AG04449 (cell line): ENCODE measurements at places on chromosomes 1 and 21.

GRCh38 chr1:198167436-198167934, 10.7 kb downstream of the NEK7 start:
- DNase-seq = no peak

- no peak for DNase-seq
Observed at GRCh38 chr1:207172321-207172720, 68.3 kb downstream of the C4BPA start.

DNA sequence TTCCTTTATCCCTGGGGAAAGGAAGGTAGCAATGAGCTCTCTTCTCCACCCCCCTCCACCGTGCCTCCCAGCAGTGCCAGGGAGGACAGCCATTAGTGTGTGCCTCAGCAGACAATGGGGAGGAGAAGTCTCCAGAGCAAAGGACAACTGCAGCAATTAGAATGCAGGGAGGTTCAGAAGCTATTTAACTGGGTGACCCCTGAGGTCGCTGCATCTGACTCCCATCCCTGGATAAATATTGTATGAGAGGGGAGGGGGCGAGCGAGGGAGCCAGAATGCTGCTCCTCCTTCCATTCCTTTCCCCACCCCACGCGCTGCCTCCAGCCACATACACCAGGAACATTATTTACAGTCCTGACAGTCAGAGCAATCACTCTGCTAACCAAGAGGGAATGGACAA, 59.0 kb downstream of the ERI3 start:
- no peak for DNase-seq

DNA sequence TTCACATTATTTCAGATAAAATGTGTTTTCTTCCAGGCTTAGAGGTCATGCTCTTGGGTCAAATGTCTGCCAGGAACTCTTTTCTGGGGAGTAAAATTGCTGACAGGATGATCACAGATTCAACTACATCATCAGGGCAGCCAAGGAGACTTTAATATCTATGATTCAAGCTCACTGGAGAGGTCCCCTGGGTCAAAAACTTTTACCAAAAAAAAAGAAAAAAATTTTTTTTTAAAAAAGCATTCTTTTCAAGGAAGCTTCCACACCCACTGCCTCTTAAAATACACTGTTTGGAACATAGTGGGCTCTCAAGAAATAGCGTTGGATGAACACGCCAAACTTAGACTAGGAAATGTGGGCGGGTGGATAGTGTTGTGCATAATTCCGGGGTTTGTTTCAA, 81.3 kb downstream of the TIAM1 start:
- no peak for DNase-seq

- DNase-seq = no peak
Observed at GRCh38 chr21:26194811-26195251, 24.3 kb upstream of the APP start.

DNA sequence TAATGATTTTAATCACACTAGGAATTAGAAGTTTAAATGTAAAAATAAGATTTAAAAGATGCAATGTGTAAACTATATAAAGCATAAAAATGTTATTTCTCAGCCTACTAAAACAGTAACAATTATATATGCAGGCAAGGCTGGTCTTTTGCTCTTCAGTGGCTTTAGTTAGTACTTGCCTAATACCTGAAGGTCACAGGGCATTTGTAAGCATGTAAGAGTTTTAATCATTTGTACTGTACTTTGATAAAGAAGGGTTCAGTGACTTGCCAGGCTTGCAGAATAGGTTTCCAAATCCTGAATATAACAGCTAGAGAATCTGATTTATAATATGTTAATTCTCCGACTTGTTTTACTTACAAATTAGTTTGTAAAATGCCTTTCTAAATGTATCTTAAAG, 256.5 kb downstream of the GPR52 start:
- DNase-seq = no peak

- DNase-seq = no peak
Observed at GRCh38 chr1:3814065-3814464, 17.8 kb upstream of the LRRC47 start.

GRCh38 chr1:244387415-244387814, 64.3 kb downstream of the ADSS2 start:
- DNase-seq = no peak

GRCh38 chr21:25412100-25412499, 195.2 kb downstream of the MRPL39 start:
- DNase-seq = no peak

DNA sequence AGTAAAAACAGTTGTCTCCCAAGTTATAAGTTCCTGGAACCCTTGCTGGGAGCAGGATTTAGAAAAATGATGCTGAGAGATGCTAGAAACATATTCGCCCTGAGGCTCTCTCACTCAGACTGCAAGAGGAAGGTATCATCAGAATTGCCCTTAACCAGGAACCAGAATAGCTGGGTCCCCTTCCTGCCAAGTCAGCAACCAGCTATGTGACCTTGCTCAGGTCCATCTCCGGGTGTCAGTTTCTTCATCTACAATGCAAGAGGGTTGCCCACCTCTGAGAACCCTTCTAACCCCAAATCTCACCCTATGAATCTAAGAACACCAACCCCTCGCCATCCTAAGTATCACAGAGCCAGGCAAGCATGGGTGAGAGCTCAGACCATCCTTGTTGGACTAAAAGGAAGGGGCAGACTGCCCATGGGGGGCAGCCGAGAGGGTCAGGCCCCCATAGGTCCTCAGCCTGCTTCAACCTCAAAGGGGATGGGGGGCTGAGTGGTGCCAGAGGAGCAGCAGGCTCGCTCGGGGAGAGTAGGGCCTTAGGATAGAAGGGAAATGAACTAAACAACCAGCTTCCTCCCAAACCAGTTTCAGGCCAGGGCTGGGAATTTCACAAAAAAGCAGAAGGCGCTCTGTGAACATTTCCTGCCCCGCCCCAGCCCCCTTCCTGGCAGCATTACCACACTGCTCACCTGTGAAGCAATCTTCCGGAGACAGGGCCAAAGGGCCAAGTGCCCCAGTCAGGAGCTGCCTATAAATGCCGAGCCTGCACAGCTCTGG, 390 bp upstream of the S100A9 start:
- DNase-seq = no peak

GRCh38 chr1:210413951-210414350, 85.2 kb downstream of the HHAT start:
- no peak for DNase-seq

- no peak for DNase-seq
Observed at GRCh38 chr1:16900751-16901150, 5.0 kb downstream of the RNU1-2 start.

GRCh38 chr1:237736372-237737029, 154.2 kb downstream of the ZP4 start:
- DNase-seq = no peak

- DNase-seq = no peak
Observed at GRCh38 chr21:44760376-44760775, 41.2 kb downstream of the UBE2G2 start.

GRCh38 chr1:27057801-27058625, 45.4 kb upstream of the TENT5B start:
- no peak for DNase-seq

- DNase-seq = no peak
Observed at GRCh38 chr1:51240084-51240483, 4.0 kb downstream of the RNF11 start.

DNA sequence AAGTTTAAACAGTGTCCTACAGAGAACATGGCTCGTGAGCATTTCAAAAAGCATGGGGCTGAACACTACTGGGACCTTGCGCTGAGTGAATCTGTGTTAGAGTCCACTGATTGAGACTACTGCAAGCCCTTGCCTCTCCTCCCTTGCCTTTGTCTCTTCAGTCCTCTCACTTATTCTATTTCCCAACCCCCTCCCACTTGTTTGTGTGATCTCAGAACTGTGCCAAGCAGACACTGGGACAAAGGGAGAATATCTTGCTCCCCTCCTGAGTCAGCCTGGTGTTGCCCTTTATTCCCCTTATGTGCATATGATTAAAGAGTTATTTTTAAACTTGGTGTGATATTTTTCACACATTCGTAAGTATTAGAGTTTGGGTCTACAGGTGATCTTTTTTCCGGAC, 11.1 kb upstream of the RPRD2 start:
- DNase-seq = no peak

GRCh38 chr1:235415008-235415904, 48.0 kb downstream of the TBCE start:
- peak; percentile 33 for DNase-seq

DNA sequence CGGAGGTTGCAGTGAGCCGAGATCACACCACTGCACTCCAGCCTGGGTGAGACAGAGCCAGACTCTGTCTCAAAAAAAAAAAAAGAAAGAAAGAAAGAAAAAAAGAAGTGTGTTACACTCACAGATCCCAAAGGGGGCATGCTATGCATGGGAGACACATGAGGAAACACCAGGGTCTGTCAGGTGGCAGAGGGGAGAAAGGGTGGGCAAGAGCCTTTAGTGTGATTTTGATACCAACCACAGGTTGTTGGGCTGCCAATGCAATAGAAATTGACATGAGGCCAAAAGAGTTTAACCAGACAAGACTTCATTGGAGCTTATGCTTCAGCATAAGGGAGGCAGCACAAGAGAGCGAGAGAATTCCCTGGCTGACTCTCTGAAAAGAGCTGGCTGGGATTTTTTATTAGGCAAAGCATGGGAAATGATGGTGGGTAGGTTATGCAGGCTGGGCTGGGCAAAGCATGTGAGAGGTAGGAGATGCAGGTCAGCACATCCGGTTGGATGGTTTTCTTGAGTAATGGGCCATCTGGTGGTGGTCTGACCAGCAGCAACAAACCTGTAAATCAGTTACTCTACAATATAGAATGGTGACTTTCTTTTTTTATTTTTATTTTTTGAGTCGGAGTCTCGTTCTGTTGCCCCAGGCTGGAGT, 11.7 kb upstream of the EXTL1 start:
- no peak for DNase-seq

DNA sequence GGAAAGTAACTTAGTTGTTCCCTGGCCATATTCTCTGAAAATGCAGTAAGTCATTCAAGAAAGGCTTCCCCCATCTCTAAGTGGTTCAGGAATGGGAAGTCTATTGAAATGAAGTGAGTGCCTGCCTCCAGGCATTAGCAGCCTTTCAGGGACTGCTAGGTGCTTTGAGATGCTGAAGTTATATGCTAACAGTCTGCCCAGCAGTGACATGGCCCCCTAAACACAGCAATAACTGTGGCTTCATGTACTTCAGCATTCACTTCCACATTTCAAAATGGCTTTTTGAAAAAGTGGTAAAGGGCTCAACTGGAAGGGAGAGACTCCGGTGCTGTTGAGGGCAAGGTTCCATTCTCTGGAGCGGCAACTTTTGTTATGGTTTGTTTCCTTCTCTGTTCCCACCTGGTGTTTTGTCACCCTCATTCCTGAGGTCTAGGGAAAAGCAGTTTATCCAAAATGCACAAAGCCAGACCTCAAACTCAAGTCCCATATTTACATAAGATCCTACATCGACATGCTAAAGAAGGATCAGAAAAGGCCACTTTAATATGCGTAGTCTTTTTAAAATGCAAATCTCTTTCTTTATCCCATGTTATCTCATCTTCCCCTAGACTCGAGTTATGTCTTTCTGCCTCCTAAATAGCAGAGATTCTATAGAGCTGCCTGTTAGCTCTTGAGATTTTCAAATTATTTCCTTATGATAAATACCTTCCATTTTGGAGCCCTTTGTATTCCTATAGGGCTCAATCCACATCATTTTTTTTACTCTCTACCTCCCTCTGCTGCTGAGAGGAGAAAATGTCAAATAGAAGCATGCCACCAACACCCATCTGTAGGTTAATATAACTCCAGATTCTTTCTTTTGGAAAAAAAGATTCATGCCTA, 34.2 kb upstream of the LRRC8C start:
- no peak for DNase-seq

GRCh38 chr21:42219606-42220137, 732 bp downstream of the ABCG1 start:
- no peak for DNase-seq

GRCh38 chr21:14554948-14555347, 8.8 kb upstream of the SAMSN1 start:
- no peak for DNase-seq

GRCh38 chr1:12622506-12622905, 4.5 kb upstream of the DHRS3 start:
- no peak for DNase-seq

GRCh38 chr1:9235096-9235459, 504 bp downstream of the H6PD start:
- no peak for DNase-seq

DNA sequence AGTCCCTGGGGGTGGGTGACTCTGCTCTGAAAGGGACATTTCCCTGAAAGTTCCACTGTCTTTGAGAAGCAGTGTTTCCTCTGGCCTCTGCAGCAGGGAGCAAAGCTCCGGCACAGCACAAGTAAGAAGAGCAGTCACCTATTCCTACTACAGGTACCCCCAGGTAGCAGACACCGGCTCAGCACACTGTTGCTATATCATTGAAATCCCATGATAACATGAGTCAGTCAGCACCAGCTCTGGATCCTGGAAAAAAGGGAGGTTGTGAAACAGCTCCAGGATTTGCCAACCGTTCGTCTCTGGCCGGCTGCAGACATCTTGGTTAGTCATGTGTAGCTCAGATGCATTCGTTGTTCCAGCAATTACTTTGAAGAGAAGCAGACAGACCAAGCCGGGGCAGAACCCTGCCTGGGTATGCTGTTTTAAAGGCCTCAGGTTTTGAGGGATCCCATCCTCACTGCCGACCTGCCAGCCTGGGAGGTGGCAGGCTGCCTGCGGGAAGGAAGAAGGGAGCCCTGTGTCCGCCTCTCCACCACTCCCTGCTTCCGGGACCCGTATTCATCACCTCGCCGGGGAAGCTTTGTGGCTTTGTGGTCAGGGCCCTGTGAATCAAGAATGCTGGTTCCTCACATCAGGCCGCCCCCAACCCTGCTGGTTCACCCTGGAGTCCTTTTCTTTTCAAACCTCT, 139.2 kb downstream of the CLIC6 start:
- DNase-seq = peak; percentile 87

GRCh38 chr1:223066415-223066814, 76.6 kb downstream of the TLR5 start:
- no peak for DNase-seq

DNA sequence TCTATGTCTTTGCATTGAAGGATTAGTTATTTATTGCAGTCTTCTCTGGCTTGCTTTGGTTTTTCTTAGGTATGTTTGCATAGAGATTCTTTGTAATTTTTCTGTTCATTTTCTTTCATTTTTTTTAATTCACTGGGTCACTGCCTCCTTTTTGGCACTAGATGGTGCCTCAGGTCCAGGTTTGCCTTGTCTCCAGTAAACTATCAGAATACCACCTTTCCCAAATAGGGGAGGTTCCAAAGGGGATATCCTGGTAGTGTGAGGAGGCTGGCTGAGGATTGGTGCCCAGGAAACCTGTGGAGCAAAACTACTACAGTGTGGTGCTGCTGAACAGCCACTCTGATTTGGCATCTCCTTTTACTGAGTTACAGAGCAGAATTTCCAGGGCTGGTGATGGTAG, 257.1 kb downstream of the KCTD3 start:
- no peak for DNase-seq

GRCh38 chr1:154609398-154610380, 1.7 kb upstream of the ADAR start:
- no peak for DNase-seq

GRCh38 chr1:215637041-215637573, 70.0 kb downstream of the KCTD3 start:
- peak; percentile 2 for DNase-seq

- DNase-seq = no peak
Observed at GRCh38 chr1:63269571-63269970, 52.8 kb upstream of the FOXD3 start.

GRCh38 chr1:115882913-115883902, 42.3 kb upstream of the NHLH2 start:
- no peak for DNase-seq

- DNase-seq = no peak
Observed at GRCh38 chr1:54506594-54506993, 41.4 kb upstream of the ACOT11 start.
